Activated naive CD4-positive, alpha-beta T cell treated with Interleukin-2 at 50 U/mL for 16 hours (primary cell): ENCODE measurements at places on chromosomes 1 and 21.

- DNase-seq = no peak
These were observed 11.8 kb downstream of the TP73 start for GRCh38 chr1:3663999-3664699.

DNA sequence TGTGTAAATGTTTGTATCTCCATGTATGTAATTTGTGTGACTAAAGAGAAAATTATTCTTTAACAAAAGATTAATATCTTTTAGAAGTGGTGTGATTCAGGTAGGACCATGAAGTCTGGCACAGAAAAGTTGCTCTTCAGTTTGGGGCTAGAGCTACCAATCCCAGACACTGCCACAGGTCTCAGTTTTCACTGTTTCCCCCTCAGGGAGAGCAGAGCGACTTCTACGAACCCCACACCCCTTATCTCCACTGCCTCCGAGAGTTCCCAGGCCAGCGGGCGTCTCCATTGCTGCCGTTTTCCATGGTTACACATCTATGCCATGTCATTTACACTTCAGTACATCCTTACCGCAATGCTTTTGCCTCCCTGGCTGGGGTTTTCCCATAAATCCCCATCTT is 93.0 kb upstream of the SMYD2 start:
- DNase-seq = no peak

GRCh38 chr1:80994934-80995333 is 805.8 kb upstream of the ADGRL2 start:
- no peak for DNase-seq

DNA sequence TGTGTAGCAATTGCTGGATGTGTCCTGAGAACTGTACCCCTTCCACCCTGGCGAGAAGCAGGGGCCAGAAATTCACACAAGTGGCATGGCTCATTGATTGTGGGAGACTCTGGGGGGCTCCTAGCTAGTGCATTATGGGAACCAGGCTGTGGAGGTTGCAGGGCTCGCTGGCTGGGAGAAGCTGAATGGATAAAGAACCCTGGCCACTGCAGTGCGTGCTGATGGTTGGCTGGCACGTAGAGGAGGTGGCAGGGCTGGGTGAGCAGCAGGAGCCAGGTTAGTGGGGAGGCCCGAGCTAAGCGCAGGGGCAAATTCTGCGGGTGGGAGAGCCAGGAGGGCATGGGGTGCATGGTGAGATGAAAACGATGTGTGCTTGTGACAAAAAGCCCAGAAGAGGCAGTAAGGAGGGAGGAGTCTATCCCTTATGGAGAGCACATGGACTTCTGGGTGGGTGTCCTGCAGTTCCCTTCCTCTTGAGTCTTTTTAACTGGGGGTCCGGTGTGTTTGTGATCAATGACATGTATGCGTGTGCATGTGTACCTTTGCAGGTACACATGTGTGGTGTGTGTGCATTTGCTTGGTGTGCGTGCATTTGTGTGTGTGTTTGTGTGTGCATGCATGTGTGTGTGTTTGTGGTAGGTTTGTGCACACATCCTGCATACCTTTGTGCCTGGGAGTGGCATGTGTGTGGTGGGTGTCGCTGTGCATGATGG is 3.6 kb downstream of the GUK1 start:
- DNase-seq = no peak

GRCh38 chr1:25990702-25991395 is 7.0 kb downstream of the PAFAH2 start:
- DNase-seq = peak; percentile 34

- DNase-seq = no peak
These were observed 183.0 kb downstream of the HIVEP3 start for GRCh38 chr1:41735631-41736260.

DNA sequence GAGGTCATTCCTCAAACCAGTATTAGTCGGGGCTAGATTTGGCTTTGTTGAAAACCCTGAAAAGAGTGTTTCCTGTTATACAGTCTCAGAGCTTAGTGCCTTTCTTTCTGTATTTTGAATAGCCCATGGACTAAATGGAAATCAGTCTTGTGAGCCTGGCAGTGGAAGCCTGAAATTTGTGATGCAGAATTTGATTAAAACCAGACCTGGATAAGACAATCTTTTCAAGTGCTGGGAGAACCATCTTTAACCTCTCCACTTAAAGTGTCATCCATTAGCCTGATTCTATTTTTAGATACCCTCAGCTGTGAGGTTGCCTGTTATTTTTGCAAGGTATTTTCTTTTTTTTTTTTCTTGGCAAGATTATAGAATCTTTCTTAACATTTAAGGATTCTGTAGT is 19.5 kb downstream of the ACTN2 start:
- DNase-seq = no peak

- DNase-seq = peak; percentile 39
These were observed 522 bp downstream of the TMEM59 start for GRCh38 chr1:54052431-54052933.

DNA sequence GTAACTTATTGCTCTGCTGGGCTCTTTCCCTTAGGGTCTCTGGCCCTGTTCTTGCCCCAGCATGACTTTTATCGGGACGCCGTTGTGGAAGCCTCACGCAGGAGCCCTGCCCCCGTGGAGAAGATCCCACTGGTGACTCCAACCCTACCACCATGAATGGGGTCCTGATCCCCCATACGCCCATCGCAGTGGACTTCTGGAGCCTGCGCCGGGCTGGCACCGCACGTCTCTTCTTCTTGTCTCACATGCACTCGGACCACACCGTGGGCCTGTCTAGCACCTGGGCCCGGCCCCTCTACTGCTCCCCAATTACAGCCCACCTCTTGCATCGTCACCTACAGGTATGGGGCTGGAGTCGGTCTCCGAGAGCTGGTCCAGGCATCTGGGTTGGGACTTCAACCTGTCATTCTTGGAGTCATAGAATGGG is 322 bp downstream of the DCLRE1B start:
- DNase-seq = no peak

DNA sequence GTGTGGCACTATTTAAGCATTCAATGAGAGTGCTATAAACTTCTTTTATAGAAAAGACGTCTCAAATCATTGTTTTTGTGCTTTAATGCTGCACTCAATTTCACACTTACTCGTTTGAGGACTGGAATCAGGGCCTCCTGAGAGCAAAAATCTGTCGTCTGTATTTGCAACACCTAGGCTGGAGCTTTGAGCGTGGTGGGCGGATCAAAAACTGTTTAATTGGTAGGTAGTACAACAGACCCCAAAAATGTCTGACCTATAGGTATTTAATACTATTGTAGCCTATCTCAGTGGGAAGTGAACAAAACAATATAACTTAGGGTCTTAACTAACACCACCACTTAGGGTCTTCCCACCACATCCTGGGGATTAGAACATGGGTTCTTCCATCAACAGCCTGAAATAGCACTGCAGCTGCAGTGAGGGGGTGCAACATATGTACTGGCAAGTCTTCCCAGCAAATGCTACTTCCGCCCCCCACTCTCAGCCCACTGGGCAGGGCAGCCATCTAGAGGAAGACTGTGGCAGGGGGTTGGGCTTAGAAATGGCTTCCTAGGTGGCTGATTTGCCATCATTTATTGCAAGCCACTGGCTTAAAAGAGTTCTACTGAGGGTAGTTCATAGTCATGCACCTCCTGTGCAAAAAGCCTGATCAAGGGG is 48.3 kb downstream of the CD46 start:
- DNase-seq = no peak
